ENCODE measurements at places on chromosomes 7 and 10. TPM values are rescaled to one million over a fixed set of nuclear protein-coding genes. Genes with fewer than 3 reads are reported as not detected.

OR2A42 gene
- total RNA-seq, result not detected

NKX1-2 gene
- total RNA-seq, result not detected

C10orf53 gene
- not detected for total RNA-seq

SLC18A2 gene
- total RNA-seq, result not detected

CHST15 gene
- total RNA-seq, result 6.3 TPM

SLC29A4 gene
- 1.0 TPM for total RNA-seq

OR6V1 gene
- not detected for total RNA-seq

CHAT gene
- total RNA-seq, result not detected

GHRHR gene
- not detected for total RNA-seq

SAMD8 gene
- total RNA-seq, result 23.6 TPM

HOXA7 gene
- total RNA-seq, result 0.44 TPM

GLI3 gene
- total RNA-seq, result 5.9 TPM

RTKN2 gene
- 7.2 TPM for total RNA-seq

TMEM225B gene
- 0.44 TPM for total RNA-seq

ADAMTS14 gene
- 2.2 TPM for total RNA-seq

SPDYE2B gene
- total RNA-seq, result not detected

PLAC9 gene
- total RNA-seq, result 0.29 TPM

ATOH7 gene
- total RNA-seq, result not detected

PNLIP gene
- not detected for total RNA-seq

SPDYE6 gene
- not detected for total RNA-seq

OR2A7 gene
- 0.22 TPM for total RNA-seq

ASZ1 gene
- not detected for total RNA-seq

LIPM gene
- total RNA-seq, result not detected

TRPV5 gene
- total RNA-seq, result not detected

MBL2 gene
- not detected for total RNA-seq

TAS2R41 gene
- 0.29 TPM for total RNA-seq

TCERG1L gene
- total RNA-seq, result not detected

PDZD7 gene
- total RNA-seq, result 0.57 TPM

HDAC9 gene
- 10.3 TPM for total RNA-seq

KIF11 gene
- total RNA-seq, result 47.4 TPM

NPTX2 gene
- 4.3 TPM for total RNA-seq

ANXA11 gene
- total RNA-seq, result 149 TPM

GPC2 gene
- 1.9 TPM for total RNA-seq

SEC31B gene
- total RNA-seq, result 2.9 TPM

GIMAP2 gene
- 0.66 TPM for total RNA-seq

ANKRD2 gene
- total RNA-seq, result not detected

ENTPD7 gene
- total RNA-seq, result 43.1 TPM

FAM25C gene
- total RNA-seq, result not detected

GALNT17 gene
- total RNA-seq, result not detected

OGA gene
- total RNA-seq, result 78.0 TPM

CNNM1 gene
- total RNA-seq, result 1.6 TPM

Data from placental pericyte (primary cell).